Activated T-cell treated with anti-CD3 and anti-CD28 coated beads for 48 hours (primary cell): ENCODE measurements at places on chromosomes 12 and 14.

GRCh38 chr12:67042697-67043131 is 226.4 kb upstream of the CAND1 start:
- no peak for DNase-seq

DNA sequence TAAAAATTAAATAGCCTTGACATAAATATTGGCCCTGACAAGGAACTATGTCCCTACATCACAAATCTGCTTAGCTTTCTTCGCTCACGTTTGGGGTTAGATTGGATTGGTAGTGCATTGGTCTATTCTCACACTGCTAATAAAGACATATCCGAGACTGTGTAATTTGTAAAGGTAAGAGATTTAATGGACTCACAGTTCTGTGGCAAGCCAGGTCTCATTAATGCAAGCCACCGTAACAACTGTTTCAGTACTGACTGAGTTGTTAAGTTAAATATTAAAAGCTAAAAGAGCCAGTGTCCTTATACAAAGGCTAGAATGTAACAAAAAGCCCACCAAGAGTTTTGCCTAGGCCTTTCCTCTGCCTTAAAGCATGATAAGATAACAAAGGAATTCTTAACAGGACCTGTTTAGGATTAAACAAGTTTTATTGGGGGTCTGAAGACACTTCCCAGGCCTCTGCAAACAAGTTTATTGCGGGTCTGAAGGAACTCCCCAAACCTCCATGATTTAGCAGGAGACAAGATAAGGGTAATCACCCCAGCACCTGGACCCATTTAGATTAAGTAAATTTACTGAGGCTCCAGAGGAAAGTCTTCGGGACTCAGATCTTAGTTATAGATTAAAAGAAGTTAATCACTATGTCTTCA is 88.2 kb upstream of the PTGDR start:
- no peak for DNase-seq

DNA sequence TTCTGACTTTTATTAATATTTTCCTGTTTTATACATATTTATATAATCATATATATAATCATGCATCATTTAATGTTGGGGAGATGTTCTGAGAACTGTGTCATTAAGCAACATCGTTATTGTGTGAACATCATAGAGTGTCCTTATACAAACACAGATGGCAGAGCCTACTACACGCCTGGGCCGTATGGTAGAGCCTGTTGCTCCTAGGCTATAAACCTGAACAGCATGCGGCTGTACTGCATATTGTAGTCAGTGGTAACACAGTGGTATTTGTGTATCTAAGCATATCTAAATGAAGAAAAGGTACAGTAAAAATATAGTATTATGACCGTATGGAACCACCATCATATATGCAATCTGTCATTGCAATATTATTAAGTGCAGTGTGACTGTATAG is 44.7 kb upstream of the BCL7A start:
- no peak for DNase-seq

DNA sequence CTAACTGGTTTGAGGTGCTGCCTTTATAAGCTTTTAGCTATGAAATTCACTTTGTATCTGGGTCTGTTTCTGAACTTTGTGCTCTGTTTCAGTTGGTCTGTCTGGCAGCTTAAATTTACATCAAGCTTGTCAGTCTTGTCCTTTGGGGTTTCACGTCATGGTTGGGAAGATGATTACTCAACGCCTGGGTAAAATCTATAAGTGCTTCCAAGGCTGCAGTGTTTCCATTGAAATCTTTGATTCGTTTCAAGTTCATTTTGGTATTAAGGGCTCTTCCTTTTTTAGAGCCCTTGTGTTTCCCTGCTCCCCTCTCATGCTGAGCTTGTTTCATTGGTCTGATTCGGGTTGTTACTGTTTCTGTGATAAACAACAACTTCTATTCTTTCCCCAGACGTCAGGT is 58.2 kb downstream of the FBXW8 start:
- no peak for DNase-seq

DNA sequence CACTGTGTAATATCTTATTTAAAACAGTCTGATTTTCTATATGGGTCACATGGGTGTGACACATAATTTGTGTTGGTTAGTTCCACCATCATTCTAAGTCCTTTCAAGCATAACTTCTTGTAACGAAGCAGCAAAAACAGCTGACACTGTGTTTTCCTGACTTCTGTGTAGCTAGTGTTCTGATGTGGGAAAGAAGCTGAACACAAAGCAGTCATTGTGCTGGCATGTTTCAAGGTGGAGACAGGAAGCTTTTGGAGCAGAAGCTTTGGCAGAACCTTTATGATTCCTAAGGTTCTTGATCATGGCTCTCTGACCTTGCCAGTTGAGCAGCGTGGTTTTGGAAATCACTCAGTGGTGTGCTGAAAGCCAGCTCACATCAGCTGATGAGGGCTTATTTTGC is 351.7 kb upstream of the MDGA2 start:
- DNase-seq: no peak

GRCh38 chr12:95607642-95608041 is 56.4 kb upstream of the USP44 start:
- no peak for DNase-seq

GRCh38 chr14:68308726-68309520 is 483.9 kb downstream of the ZFP36L1 start:
- no peak for DNase-seq

DNA sequence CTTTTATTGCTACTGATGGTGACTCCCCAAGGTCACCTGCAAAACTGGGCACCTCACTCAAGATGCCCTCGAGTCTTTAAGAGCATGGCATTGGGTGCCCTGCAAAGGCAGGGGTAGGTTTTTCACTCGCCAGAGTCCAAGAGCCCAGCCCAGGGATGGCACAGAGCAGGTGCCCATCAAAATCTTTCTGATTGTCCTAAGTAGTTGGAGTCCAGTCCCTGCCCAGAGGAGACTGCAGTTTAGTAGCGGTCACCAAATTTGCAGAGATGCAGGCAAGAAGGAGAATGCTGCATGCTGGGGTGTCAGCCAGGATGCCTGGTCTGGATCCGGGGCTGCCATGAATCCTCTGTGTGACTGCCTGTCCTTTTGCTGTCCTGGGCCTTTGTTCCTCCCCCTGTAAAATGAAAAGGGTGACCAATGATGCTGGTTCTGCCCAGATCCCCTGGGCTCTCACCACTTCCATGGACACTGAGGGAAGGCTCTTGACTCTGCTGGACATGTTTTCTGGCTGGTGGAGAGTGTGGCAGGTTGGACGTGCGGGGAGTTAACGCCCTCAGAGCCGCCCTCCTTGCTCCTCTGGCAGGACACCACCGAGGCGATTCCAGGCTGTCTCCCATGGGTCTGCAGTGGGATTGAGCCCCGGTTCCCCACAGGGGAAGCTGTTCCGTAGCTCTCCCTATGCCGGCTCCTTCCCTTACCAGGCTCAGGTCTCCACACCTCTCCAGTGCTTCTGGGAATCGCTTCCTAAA is 41.3 kb downstream of the DLK1 start:
- no peak for DNase-seq

DNA sequence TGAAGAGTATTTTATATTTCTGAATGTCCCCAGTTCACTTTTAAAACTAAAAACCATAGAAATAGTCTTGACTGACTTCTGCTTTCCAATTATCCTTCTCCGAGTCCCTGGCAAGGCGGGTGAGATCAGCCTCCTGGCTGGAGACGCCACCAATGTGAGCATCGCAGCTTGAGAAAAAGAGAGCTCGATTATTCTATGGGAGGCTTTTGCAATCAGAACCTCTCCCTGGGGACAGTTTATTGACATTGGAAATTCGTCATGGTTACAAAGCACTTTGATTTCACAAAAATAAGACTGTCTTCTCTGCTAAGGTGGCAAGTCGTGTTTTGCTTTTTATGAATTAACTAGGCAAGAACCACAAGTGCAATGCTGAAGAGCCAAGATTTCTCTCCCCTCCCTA is 23.6 kb upstream of the GPHB5 start:
- DNase-seq: no peak

DNA sequence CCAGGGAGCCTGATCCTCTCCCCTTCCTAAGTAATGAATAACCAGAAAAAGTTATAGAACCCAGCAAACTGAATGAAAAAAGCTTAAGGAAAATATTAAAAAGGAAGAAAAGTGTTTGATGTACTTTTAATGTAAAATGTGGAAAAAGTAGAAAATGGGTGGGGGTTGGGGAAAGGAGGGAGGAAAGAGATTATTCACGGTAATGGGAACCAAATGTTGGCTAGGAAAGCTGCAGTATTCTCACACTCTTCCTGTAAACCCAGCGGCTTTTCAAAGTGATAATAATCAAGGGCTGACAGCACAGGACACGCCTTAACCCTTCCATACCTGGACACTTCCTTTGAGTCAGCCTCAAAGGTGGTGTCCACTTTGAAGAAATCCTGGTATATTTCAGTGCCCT is 139.2 kb downstream of the TGFB3 start:
- no peak for DNase-seq

DNA sequence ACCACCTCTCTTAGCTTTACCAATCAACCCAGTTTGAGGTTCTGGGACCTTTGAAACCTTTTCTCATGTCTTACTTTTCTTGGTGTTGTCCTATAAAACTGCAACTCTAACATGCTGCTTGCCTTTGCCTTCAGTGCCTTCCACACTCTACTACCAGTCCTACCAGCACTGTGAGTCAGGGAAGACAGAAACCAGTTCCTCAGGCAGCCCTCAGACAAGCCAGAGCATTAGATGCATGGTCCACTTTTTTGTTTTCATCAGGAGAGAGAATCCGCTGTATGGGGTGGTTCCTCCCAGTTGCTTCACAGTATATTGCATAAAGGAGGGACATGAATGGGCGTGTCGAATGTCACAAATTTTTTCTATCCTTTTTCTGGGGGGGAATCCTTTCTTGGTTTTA is 17.3 kb upstream of the KLRB1 start:
- no peak for DNase-seq

GRCh38 chr14:75675265-75675960 is 14.4 kb downstream of the TTLL5 start:
- DNase-seq: no peak

GRCh38 chr14:59529189-59529588 is 44.9 kb downstream of the JKAMP start:
- no peak for DNase-seq

- no peak for DNase-seq
Observed at GRCh38 chr12:79143803-79144202, 279.2 kb downstream of the SYT1 start.

GRCh38 chr12:16121953-16122352 is 155.5 kb downstream of the SLC15A5 start:
- no peak for DNase-seq

DNA sequence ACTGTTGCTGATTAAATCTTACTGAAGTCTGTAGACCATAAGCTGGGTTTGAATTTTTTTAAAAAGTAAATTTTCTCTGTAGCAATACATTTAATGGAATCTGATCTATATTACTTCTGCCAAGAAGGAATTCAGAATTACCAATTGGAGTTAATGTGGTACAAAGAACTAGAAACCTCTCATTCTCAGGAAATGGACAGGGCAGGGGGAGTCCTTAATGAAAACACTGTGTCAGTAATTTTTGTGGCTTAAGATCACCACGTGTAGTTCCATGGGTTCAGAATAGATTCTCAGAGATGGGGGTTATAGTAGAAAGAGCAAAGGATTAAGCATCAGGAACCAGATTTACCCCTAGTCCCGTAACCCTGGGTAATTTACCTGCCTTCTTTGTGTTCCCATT is 30.3 kb downstream of the FBXL14 start:
- DNase-seq: no peak

GRCh38 chr12:43758728-43759563 is at the start of the genes IRAK4 and PUS7L:
IRAK4 (plus strand) TSS chr12:43758951; CDS start chr12:43768112, 9,161 bp downstream.
PUS7L (minus strand) TSS chr12:43758790; CDS start chr12:43755245, 3,545 bp downstream.
- DNase-seq: peak; percentile 90

DNA sequence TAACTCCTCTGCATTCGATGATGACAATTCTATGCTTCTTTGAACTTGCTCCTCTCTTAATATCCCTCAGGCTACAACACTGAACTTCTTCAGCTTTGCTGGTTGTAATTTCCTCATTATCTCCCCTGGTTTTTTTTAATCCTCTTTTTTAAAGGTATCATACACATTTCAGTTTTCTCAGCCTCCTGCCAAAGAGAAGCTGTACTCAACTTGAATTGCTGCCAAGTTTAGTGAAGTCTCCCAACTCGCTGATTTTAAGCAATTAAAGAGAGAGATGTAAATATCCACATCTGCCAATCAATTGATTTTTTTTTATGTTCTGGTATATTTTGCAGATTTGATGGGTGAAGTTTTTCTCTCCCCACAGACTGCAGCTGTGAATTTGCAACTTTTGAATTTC is 817.8 kb downstream of the GALC start:
- DNase-seq: no peak

- no peak for DNase-seq
Observed at GRCh38 chr12:3753544-3754284, 805 bp upstream of the CRACR2A start.

DNA sequence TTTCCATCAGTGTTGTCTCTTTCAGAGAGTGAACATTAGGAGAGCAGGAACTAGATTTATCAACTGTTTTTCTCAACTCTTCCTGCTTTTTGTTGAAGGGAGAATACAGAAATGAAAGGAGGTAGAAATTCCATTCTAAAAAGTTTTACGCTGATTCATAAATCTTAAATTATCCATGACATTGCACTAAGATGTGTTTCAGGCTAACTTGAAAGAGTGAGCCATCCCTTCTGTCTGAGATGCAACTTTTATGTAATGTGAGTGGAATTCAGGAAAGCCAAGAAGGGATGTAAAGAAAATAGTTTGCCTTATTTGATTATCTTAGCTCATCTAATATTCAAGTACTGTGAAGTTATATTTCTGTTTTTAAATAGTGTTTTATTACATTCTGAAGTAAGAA is 349.5 kb upstream of the RGS6 start:
- DNase-seq: no peak

DNA sequence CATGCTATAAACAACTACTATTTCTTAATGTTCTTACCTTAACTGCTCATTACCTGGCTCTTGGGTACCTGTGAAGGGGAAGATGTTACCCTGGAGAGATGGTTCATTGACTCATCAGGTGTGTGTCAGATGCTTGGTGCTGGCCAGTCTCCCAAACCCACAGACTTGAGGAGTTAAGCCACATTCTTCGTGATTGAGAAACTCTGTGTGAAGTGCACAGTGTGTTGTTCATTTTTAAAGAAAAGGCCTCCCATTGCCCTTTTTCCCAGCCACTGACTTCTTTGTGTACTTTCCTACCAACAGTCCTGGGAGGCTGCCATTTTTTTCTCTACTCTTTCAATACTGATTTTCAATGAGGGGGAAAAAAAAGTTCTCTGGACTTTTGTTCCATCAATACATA is 3.2 kb downstream of the MGST1 start:
- no peak for DNase-seq

GRCh38 chr12:7638064-7638759 is 27.5 kb downstream of the APOBEC1 start:
- no peak for DNase-seq

GRCh38 chr14:102554821-102555819 is 37.3 kb upstream of the RCOR1 start:
- peak; percentile 50 for DNase-seq

- DNase-seq: no peak
Observed at GRCh38 chr14:58884442-58884841, 246.7 kb downstream of the DACT1 start.

GRCh38 chr12:103880299-103881142 is 39.5 kb upstream of the NT5DC3 start:
- no peak for DNase-seq

- DNase-seq: no peak
Observed at GRCh38 chr12:68631227-68631626, 20.5 kb downstream of the RAP1B start.
